Peyer's patch (tissue), 4 donors: ENCODE measurements at places on chromosomes 2 and 18. TPM values are rescaled to one million over a fixed set of nuclear protein-coding genes. Genes with fewer than 3 reads are reported as not detected.

TUBA3E gene
- not detected for total RNA-seq

GRCh38 chr2:119062179-119062578, 96.4 kb downstream of the C1QL2 start:
- H3K27ac ChIP-seq: no peak overlapping the region
- no peak for DNase-seq
- no peak overlapping the region for H3K4me3 ChIP-seq
- no peaks in the 10 kb centered on the region for H3K4me1 ChIP-seq
- no peaks in the 10 kb centered on the region for H3K36me3 ChIP-seq

GRCh38 chr2:20781656-20782265, 41.1 kb downstream of the LDAH start:
- no peaks in the 10 kb centered on the region for H3K4me1 ChIP-seq
- DNase-seq: no peak
- no peaks in the 10 kb centered on the region for H3K36me3 ChIP-seq
- H3K27ac ChIP-seq: no peak overlapping the region

- H3K4me3 ChIP-seq: no peak overlapping the region
- no peaks in the 10 kb centered on the region for H3K36me3 ChIP-seq
- DNase-seq: no peak
- H3K27me3 ChIP-seq: no peaks in the 10 kb centered on the region
Measured at GRCh38 chr2:197700960-197701359, 4.2 kb upstream of the MARS2 start.

DNA sequence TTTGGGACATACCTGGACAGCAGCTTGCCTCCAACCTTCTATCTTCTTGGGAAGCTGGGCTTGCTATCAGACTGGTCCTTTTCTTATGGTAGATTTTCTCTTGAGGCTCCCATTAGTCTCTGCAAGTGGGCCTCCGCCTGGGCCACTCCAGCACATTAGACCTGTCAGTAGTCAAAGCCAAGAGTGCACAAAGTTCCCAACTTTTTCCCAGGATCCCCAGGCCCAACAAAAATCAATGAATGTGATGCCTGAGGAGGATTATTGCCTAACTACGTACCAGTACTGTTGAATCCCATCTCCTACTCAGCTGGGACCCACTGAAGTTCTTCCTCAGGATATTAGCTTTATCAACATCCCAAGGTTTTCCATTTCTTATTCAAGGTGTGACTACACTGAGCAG, 51.7 kb downstream of the PROC start:
- no peaks in the 10 kb centered on the region for H3K36me3 ChIP-seq
- no peak for DNase-seq
- H3K4me3 ChIP-seq: no peak overlapping the region
- H3K4me1 ChIP-seq: no peaks in the 10 kb centered on the region
- H3K27me3 ChIP-seq: no peaks in the 10 kb centered on the region
- no peak overlapping the region for H3K27ac ChIP-seq

COQ10B gene
- 30.3 TPM for total RNA-seq

GRCh38 chr2:207408086-207408794, 121.5 kb upstream of the CREB1 start:
- DNase-seq: no peak
- no peak overlapping the region for H3K4me3 ChIP-seq
- no peaks in the 10 kb centered on the region for H3K4me1 ChIP-seq
- no peak overlapping the region for H3K27ac ChIP-seq
- H3K27me3 ChIP-seq: no peaks in the 10 kb centered on the region

- H3K27ac ChIP-seq: no peak overlapping the region
- H3K27me3 ChIP-seq: no peaks in the 10 kb centered on the region
- H3K36me3 ChIP-seq: no peaks in the 10 kb centered on the region
- H3K4me3 ChIP-seq: no peak overlapping the region
- DNase-seq: no peak
Measured at GRCh38 chr18:58183226-58183625, 139.2 kb downstream of the NEDD4L start.

GALR1 gene
- total RNA-seq: 0.83 TPM

ABCG8 gene
- 31.5 TPM for total RNA-seq

DNA sequence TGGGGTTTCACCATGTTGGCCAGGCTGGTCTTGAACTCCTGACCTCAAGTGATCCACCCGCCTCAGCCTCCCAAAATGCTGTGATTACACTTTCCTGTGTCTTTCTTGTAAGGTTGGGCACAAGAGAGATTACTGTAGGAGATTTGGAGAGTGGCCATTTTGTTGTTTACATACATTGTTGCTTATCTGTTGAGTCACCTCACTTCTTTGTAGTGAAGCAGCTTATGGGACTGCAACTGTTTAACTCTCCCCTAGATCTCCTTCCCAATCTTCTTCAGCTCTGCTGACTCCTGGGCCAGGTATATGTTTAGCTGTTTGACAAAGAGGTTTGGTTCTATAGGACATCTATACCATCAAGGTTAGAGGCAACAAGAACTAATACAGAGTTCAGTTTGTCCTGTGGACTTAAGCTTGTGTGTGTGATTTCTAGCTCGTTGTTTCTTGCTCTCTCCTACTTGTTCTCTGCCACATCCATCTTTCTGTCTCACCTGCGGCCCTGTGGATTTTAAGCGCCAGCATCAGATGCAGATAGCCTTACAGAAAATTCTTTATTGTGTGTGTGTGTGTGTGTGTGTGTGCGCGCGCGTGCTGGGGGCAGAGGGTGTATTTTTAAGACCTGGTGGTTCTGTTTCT, 95.4 kb downstream of the HAUS1 start:
- H3K36me3 ChIP-seq: no peaks in the 10 kb centered on the region
- DNase-seq: no peak
- H3K27ac ChIP-seq: no peak overlapping the region

SERPINB4 gene
- not detected for total RNA-seq

- H3K27me3 ChIP-seq: no peaks in the 10 kb centered on the region
- H3K4me3 ChIP-seq: no peak overlapping the region
- no peaks in the 10 kb centered on the region for H3K4me1 ChIP-seq
- no peaks in the 10 kb centered on the region for H3K36me3 ChIP-seq
- no peak for DNase-seq
- H3K27ac ChIP-seq: no peak overlapping the region
Measured at GRCh38 chr2:886072-887022, 64.3 kb upstream of the SNTG2 start.

RESP18 gene
- not detected for total RNA-seq

MFF gene
- 111 TPM for total RNA-seq

GRCh38 chr18:77124452-77124922, 8.1 kb downstream of the MBP start:
- peak; percentile 72 for DNase-seq
- no peaks in the 10 kb centered on the region for H3K4me1 ChIP-seq
- peak overlapping the region; percentile 6 for H3K4me3 ChIP-seq
- H3K36me3 ChIP-seq: no peaks in the 10 kb centered on the region
- no peaks in the 10 kb centered on the region for H3K27me3 ChIP-seq

ABCG5 gene
- total RNA-seq: 7.1 TPM

GRCh38 chr18:29874519-29875098, 1167.9 kb downstream of the DSC3 start:
- no peak overlapping the region for H3K4me3 ChIP-seq
- no peaks in the 10 kb centered on the region for H3K27me3 ChIP-seq
- no peaks in the 10 kb centered on the region for H3K4me1 ChIP-seq
- DNase-seq: no peak
- no peak overlapping the region for H3K27ac ChIP-seq

GRCh38 chr2:215082446-215082845, 56.0 kb downstream of the ABCA12 start:
- no peaks in the 10 kb centered on the region for H3K4me1 ChIP-seq
- no peaks in the 10 kb centered on the region for H3K36me3 ChIP-seq
- H3K27me3 ChIP-seq: no peaks in the 10 kb centered on the region
- no peak for DNase-seq
- no peak overlapping the region for H3K4me3 ChIP-seq

- no peak for DNase-seq
- H3K4me3 ChIP-seq: no peak overlapping the region
- no peaks in the 10 kb centered on the region for H3K27me3 ChIP-seq
- peaks cover 88% of the 10 kb centered on the region for H3K36me3 ChIP-seq
- no peaks in the 10 kb centered on the region for H3K4me1 ChIP-seq
Measured at GRCh38 chr2:63888490-63889402, 47.0 kb downstream of the UGP2 start.

DNA sequence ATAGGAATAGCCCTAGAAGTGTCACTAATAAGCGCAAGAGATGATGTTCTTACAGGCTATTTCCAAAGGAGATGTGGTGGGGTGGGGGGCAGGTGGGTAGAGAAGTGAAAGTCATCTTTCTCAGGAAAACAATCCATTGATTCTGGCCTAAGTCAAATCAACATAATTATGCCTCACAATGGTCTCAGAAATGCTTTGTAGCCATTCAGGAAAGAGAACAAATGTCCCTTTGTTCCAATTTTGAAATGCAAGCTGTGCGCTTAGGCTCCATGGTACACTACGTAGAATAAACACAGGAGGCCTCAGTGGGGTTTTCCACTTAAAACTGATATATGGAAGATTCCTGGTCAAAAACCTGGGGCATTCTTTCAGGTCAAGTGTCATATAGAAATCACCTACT, 529.9 kb upstream of the KLHL29 start:
- H3K36me3 ChIP-seq: no peaks in the 10 kb centered on the region
- H3K27me3 ChIP-seq: no peaks in the 10 kb centered on the region
- no peak for DNase-seq
- no peaks in the 10 kb centered on the region for H3K4me1 ChIP-seq
- no peak overlapping the region for H3K27ac ChIP-seq

GRCh38 chr2:20962939-20963557, 80.8 kb downstream of the APOB start:
- peak; percentile 72 for DNase-seq
- no peak overlapping the region for H3K27ac ChIP-seq
- no peak overlapping the region for H3K4me3 ChIP-seq
- no peaks in the 10 kb centered on the region for H3K4me1 ChIP-seq

DNA sequence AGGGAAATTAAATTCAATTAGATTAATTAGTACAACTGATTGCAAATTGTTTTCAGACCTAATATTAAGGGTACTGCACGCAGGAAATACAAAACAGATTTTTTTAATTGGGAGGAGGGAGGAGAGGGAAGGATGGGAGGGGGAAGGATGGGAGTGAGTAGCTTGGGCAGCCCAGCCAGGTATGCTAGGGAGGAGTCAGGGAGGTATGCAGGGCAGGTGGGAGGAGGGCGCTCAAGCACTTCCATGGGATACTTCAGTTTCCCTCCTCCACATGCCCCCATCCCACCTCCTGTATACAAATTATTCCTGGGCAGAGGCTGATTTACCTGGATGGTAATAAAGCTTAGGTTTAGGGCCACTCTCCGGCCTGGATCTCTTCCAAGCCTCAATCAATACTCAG, 76.6 kb upstream of the CAPN13 start:
- DNase-seq: no peak
- H3K4me3 ChIP-seq: no peak overlapping the region
- H3K27ac ChIP-seq: no peak overlapping the region
- no peaks in the 10 kb centered on the region for H3K4me1 ChIP-seq
- no peaks in the 10 kb centered on the region for H3K36me3 ChIP-seq

TGOLN2 gene
- 241 TPM for total RNA-seq

WNT10A gene
- not detected for total RNA-seq

SDC1 gene
- total RNA-seq: 180 TPM
